Spinal cord (tissue), 10 donors: ENCODE measurements at places on chromosomes 12 and 14. TPM values are rescaled to one million over a fixed set of nuclear protein-coding genes. Genes with fewer than 3 reads are reported as not detected.

GRCh38 chr14:89813617-89814031, 140.9 kb downstream of the EFCAB11 start:
- no peak for DNase-seq

- DNase-seq: no peak
Measured at GRCh38 chr12:91091916-91092715, 19.2 kb downstream of the LUM start.

Gene CISTR
- total RNA-seq: not detected

Gene DDX23
- total RNA-seq: 44.0 TPM

Gene MYL2
- total RNA-seq: not detected

Gene GRIP1
- total RNA-seq: 33.4 TPM
